Activated CD4-positive, alpha-beta memory T cell treated with anti-CD3 and anti-CD28 coated beads for 36 hours (primary cell): ENCODE measurements at places on chromosomes 7 and 10. TPM values are rescaled to one million over a fixed set of nuclear protein-coding genes. Genes with fewer than 3 reads are reported as not detected.
A peak's percentile ranks its signal among the peaks of the same experiment; 100 is the strongest.

DNA sequence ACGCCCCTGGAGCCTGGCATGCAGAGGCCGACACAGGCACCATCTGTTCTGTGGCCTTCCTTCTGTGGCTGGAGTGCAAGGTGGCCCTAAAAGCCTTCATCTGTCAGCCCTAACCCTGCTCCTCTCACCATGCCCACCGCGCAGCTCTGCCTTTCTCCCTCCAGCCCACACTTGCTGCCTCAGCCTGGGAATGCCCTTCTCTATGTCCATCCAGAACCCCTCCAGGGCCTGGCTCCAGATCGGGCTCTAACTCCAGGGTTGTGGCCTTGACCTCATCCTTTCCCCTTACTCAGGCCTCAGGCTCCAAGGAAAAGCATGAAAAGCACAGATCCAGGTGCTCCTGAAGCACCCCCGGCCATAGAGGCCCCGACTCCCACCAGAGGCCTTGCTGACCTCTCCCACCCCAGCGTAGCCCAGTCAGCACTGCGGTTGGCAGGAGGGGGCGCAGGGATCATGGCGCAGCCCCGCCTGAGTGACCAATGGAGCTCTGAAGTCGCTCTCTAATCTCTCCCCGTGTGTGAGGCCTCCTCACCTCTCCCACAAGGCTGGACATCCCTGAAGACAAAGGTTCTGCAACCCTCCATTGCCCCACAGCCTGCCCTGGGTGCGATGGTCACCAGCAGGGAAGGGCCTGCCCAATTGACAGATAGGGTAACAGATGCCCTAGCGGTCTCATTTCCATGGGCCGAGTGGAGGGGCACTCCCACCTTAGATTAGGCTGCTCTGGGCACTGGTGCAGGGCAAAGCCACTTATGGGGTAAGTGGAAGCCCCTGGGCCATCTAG is 9.2 kb downstream of the ZCCHC24 start:
- no peaks in the 10 kb centered on the region for H3K27me3 ChIP-seq
- H3K27ac ChIP-seq = no peak overlapping the region
- H3K4me3 ChIP-seq = no peak overlapping the region
- peaks cover 13% of the 10 kb centered on the region for H3K4me1 ChIP-seq
- DNase-seq = no peak

GRCh38 chr10:115065801-115066200 is 27.4 kb upstream of the ATRNL1 start:
- H3K27me3 ChIP-seq = peaks cover 13% of the 10 kb centered on the region
- no peak overlapping the region for H3K4me3 ChIP-seq
- no peaks in the 10 kb centered on the region for H3K4me1 ChIP-seq
- H3K36me3 ChIP-seq = no peaks in the 10 kb centered on the region

DNA sequence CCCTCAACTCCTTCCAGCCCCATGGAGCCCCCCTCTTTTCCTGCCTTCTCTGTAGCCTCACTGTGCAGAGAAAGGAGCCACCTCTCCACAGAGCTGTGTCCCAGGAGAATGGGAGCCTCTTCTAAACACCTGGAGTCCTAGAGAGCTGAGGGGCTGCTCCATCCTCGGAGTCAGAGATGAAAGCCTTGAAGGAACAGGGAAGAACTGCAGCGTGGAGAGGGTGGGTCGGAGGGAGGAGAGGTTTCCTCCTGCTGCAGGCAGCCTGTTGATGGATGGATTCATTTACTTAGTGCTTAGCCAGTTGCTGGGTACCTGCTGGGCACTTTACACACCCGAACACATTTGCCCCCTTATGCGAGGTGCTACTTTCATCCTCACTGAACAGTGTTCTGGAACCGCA is 39.0 kb downstream of the C10orf120 start:
- H3K36me3 ChIP-seq = no peaks in the 10 kb centered on the region
- DNase-seq = no peak
- no peak overlapping the region for H3K4me3 ChIP-seq
- H3K27ac ChIP-seq = no peak overlapping the region

- H3K4me1 ChIP-seq = no peaks in the 10 kb centered on the region
- H3K4me3 ChIP-seq = no peak overlapping the region
- H3K27ac ChIP-seq = no peak overlapping the region
These were observed 18.7 kb downstream of the CALD1 start for GRCh38 chr7:134798155-134798554.

GRCh38 chr7:95047291-95047690 is 139.9 kb downstream of the PPP1R9A start:
- no peaks in the 10 kb centered on the region for H3K4me1 ChIP-seq
- H3K27me3 ChIP-seq = peaks cover 2% of the 10 kb centered on the region
- no peak overlapping the region for H3K27ac ChIP-seq
- DNase-seq = no peak
- no peaks in the 10 kb centered on the region for H3K36me3 ChIP-seq

- DNase-seq = peak; percentile 67
- H3K27ac ChIP-seq = no peak overlapping the region
- no peaks in the 10 kb centered on the region for H3K27me3 ChIP-seq
- H3K4me1 ChIP-seq = peaks cover 5% of the 10 kb centered on the region
These were observed 11.5 kb upstream of the MICU1 start for GRCh38 chr10:72637398-72637857.

- H3K36me3 ChIP-seq = peaks cover 7% of the 10 kb centered on the region
- no peaks in the 10 kb centered on the region for H3K27me3 ChIP-seq
- no peak overlapping the region for H3K27ac ChIP-seq
- DNase-seq = no peak
- no peaks in the 10 kb centered on the region for H3K4me1 ChIP-seq
These were observed 89.0 kb downstream of the NKX6-2 start for GRCh38 chr10:132696728-132697577.

DNA sequence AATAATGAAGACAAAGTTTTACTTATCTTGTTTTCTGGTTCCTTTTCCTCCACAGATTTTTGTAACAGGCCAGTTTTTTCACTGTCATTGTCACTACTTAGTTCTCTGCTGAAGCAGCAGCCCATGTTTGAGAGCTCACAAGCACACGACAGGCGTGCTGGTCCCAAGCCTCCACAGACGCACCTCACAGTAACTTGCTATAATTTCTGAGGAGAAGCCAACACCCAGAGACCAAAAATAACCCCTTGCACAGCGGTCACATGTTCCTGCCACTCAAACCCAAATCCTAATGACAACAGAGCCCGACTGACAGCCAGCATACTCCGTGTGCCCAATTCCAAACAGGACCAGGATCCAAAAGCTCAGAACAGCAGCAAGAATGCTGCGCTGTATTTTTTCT is 58.5 kb downstream of the LARP4B start:
- H3K4me3 ChIP-seq = no peak overlapping the region
- H3K27me3 ChIP-seq = no peaks in the 10 kb centered on the region
- no peak overlapping the region for H3K27ac ChIP-seq
- DNase-seq = no peak

DNA sequence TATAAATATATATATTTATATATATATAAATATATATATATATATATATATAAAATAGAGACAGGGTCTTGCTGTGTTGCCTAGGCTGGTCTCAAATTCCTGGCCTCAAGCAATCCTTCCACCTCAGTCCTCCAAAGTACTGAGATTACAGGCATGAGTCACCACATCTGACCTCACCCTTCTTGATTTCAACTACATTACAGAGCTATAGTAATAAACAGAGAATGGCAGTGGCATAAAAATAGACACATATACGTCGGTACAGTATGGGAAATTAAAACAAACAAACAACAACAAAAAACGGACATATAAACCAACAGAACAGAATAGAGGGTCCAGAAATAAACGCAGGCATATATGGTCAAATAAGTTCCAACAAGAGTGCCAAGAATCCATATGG is 77.6 kb upstream of the PPP1R3A start:
- no peaks in the 10 kb centered on the region for H3K4me1 ChIP-seq
- H3K27me3 ChIP-seq = peaks cover 3% of the 10 kb centered on the region
- no peak overlapping the region for H3K27ac ChIP-seq
- DNase-seq = no peak
- H3K36me3 ChIP-seq = no peaks in the 10 kb centered on the region

GRCh38 chr10:88256013-88256680 is 327.0 kb downstream of the RNLS start:
- peaks cover 7% of the 10 kb centered on the region for H3K4me1 ChIP-seq
- H3K4me3 ChIP-seq = no peak overlapping the region
- no peak overlapping the region for H3K27ac ChIP-seq

- H3K4me3 ChIP-seq = no peak overlapping the region
- DNase-seq = peak; percentile 21
- H3K27me3 ChIP-seq = peaks cover 18% of the 10 kb centered on the region
- H3K27ac ChIP-seq = no peak overlapping the region
- H3K36me3 ChIP-seq = no peaks in the 10 kb centered on the region
These were observed 29.0 kb upstream of the WDFY4 start for GRCh38 chr10:48655411-48656240.

The TAS2R41 gene
- not detected for total RNA-seq

The FKBP14 gene
- total RNA-seq = 7.9 TPM

The VPS37D gene
- 0.26 TPM for total RNA-seq

The PNLIP gene
- not detected for total RNA-seq

The LRRC17 gene
- not detected for total RNA-seq
